ENCODE measurements at places on chromosomes 12 and 14.

DNA sequence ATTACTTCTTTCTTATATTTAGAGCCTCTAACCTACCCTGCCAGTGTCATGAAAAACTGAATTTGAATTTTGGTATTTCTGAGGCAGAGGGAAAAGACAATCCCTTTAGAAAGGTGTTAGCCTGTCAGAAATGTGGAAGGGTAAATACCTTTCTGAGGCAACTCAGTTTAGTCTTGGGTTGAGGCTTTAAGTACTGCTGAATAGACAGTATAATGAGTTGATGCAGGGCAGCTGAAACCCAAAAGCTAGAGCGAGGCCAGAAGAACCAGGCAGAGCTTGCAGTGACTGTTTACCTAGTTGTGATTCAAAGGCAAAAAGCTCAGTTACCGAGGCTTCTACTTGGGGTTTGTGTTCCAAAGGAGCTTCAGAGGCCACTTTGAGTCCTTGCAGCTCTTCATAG, 18.7 kb downstream of the ZC2HC1C start:
- no peaks in the 10 kb centered on the region for H3K27me3 ChIP-seq
- H3K36me3 ChIP-seq, result peaks cover 12% of the 10 kb centered on the region
- no peak overlapping the region for H3K4me3 ChIP-seq

- H3K4me3 ChIP-seq, result no peak overlapping the region
- no peak overlapping the region for H3K27ac ChIP-seq
- no peaks in the 10 kb centered on the region for H3K27me3 ChIP-seq
- peaks cover 5% of the 10 kb centered on the region for H3K4me1 ChIP-seq
Observed at GRCh38 chr14:94483729-94484275, 7.8 kb upstream of the SERPINA9 start.

GRCh38 chr12:12663644-12664294, 32.2 kb downstream of the GPR19 start:
- DNase-seq, result no peak
- H3K4me1 ChIP-seq, result peaks cover 3% of the 10 kb centered on the region
- H3K27me3 ChIP-seq, result no peaks in the 10 kb centered on the region
- no peak overlapping the region for H3K27ac ChIP-seq
- H3K4me3 ChIP-seq, result no peak overlapping the region
- no peaks in the 10 kb centered on the region for H3K36me3 ChIP-seq

DNA sequence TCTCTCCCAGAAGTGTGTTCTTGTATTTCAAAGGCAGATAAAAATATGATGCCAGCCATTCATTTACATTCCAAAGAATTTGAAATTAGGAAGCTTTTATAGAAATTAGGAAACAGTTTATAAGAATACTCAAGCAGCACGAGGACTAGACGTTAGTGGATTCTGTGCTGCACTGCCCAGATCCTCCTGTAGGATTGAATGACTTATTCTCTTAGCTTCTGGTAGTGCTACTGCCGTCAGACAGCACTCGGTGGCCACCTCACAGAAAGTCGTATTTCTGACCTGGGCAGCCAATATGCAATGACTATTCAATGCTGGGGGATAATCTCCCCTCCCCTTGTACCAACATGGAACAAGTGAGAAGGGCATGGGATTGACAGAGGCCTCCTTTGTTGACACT, 326.4 kb downstream of the RPL10L start:
- H3K27ac ChIP-seq, result no peak overlapping the region
- no peak overlapping the region for H3K4me3 ChIP-seq
- no peaks in the 10 kb centered on the region for H3K36me3 ChIP-seq

DNA sequence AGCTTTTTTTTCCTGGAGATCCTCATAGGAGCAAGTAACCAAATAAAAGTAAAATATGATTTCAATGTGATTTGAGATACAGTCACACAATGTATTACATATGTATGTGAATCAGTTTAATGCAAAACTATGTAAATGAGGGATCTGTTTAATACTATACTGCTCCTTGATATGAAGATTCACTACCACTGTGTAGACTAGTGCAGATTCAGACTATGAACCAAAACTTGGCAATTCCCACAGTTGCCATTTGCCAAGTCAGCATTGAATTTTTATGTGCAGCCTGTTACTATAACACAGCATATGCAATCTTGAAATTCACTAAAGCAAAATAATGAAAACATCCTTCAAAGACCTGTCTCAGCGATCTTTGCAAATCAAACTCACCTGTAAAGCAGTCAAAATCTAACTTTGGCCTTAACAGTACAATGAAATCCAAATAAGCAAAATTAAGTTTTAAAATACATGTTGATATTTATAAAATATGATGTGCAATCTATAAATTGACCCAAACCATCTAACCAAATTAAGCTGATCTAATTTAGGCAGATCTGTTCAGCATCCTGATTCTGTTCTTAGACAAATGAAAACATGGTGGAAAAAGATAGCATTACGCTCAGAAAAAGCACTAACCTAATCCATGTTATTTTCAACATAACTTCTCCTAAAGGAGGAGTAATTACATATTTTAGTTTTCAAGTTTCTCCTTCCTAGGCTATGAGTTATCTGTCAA, 25.5 kb upstream of the LMNTD1 start:
- no peak overlapping the region for H3K4me3 ChIP-seq
- H3K36me3 ChIP-seq, result no peaks in the 10 kb centered on the region
- DNase-seq, result no peak
- no peaks in the 10 kb centered on the region for H3K4me1 ChIP-seq
- H3K27me3 ChIP-seq, result no peaks in the 10 kb centered on the region

DNA sequence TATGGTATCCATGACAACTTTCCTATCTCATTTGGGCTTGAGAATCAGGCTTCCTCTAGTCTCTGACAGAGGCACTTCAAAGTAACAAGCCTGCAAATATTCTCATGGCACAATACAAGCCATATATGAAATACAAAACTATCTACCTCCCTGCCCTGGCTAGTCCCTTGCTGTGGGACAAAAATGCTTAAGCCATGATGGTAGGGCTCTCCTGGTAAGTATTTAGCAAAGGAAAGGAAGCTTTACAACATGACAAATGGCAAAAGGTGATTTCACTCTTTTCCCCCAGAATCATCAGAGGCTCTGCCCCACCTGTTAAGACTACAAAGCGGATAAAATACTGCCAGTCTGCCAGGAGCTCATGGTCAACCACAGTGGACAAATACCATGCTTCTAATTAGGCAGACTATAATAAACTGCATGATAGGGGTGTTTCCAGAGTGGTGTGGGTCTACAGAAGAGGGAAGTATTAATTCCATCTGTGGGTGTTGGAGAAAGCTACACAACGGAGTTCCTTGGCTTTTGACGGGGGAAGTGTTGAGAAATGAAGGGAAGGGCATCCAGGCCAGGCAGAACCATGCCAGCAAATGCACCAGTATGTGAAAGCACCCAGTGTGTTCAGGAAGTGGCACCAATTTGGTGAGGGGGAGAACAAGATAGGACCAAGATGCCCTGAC, 92.9 kb downstream of the SPTSSA start:
- H3K36me3 ChIP-seq, result no peaks in the 10 kb centered on the region
- H3K4me1 ChIP-seq, result no peaks in the 10 kb centered on the region
- H3K4me3 ChIP-seq, result no peak overlapping the region
- H3K27me3 ChIP-seq, result no peaks in the 10 kb centered on the region

DNA sequence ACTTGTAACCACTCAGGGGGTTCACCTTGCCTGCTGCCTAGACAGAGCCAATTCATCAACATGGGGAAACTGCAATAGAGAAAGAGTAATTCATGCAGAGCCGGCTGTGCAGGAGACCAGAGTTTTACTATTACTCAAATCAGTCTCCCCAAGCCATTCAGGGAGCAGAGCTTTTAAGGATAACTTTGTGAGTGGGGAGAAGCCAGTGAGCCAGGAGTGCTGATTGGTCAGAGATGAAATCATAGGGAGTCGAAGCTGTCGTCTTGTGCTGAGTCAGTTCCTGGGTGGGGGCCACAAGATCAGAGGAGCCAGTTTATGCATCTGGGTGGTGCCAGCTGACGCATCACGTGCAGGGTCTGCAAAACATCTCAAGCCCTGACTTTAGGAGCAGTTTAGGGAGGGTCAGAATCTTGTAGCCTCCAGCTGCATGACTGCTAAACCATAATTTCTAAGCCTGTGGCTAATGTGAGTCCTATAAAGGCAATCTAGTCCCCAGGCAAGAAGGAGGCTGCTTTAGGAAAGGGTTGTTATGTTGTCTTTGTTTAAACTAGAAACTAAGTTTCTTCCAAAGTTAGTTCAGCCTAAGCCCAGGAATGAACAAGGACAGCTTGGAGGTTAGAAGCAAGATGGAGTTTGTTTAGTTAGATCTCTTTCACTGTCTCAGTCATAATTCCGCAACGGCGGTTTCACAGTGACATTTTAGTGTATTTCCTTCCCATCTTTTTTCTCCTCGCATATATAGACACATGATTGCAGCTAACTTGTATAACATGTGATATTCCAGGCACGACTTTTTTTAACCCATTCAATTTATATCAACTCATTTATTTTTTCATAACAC, 68.9 kb upstream of the NCOR2 start:
- no peak for DNase-seq
- H3K4me3 ChIP-seq, result no peak overlapping the region
- H3K4me1 ChIP-seq, result peaks cover 3% of the 10 kb centered on the region
- no peaks in the 10 kb centered on the region for H3K27me3 ChIP-seq
- no peak overlapping the region for H3K27ac ChIP-seq
